ENCODE measurements at places on chromosomes 1 and 21. TPM values are rescaled to one million over a fixed set of nuclear protein-coding genes. Genes with fewer than 3 reads are reported as not detected.

The HSD3B2 gene
- not detected for total RNA-seq

The CFHR2 gene
- not detected for total RNA-seq

The GBP7 gene
- total RNA-seq = not detected

The KIF21B gene
- 41.6 TPM for total RNA-seq

The CD1B gene
- not detected for total RNA-seq

The RGS8 gene
- not detected for total RNA-seq

The IFNLR1 gene
- total RNA-seq = 39.7 TPM

The HMGN1 gene
- 317 TPM for total RNA-seq

The ZBTB18 gene
- total RNA-seq = 130 TPM

The MORN1 gene
- total RNA-seq = 30.4 TPM

The MIXL1 gene
- total RNA-seq = 1.7 TPM

The RCC2 gene
- total RNA-seq = 76.9 TPM

GRCh38 chr1:58879464-58879863, 95.6 kb upstream of the JUN start:
- H3K36me3 ChIP-seq = no peaks in the 10 kb centered on the region
- H3K27me3 ChIP-seq = no peaks in the 10 kb centered on the region
- peaks cover 15% of the 10 kb centered on the region for H3K4me1 ChIP-seq
- H3K27ac ChIP-seq = no peak overlapping the region
- H3K4me3 ChIP-seq = no peak overlapping the region

GRCh38 chr1:183218971-183219615, 33.0 kb downstream of the LAMC2 start:
- no peak overlapping the region for H3K4me3 ChIP-seq
- H3K4me1 ChIP-seq = no peaks in the 10 kb centered on the region
- H3K27me3 ChIP-seq = no peaks in the 10 kb centered on the region
- no peak overlapping the region for H3K27ac ChIP-seq
- H3K36me3 ChIP-seq = no peaks in the 10 kb centered on the region
- peak; percentile 18 for DNase-seq

- peaks cover 8% of the 10 kb centered on the region for H3K27me3 ChIP-seq
- DNase-seq = no peak
- H3K36me3 ChIP-seq = no peaks in the 10 kb centered on the region
- no peak overlapping the region for H3K4me3 ChIP-seq
- H3K4me1 ChIP-seq = no peaks in the 10 kb centered on the region
These were observed 33.1 kb upstream of the COG2 start for GRCh38 chr1:230609208-230609607.

DNA sequence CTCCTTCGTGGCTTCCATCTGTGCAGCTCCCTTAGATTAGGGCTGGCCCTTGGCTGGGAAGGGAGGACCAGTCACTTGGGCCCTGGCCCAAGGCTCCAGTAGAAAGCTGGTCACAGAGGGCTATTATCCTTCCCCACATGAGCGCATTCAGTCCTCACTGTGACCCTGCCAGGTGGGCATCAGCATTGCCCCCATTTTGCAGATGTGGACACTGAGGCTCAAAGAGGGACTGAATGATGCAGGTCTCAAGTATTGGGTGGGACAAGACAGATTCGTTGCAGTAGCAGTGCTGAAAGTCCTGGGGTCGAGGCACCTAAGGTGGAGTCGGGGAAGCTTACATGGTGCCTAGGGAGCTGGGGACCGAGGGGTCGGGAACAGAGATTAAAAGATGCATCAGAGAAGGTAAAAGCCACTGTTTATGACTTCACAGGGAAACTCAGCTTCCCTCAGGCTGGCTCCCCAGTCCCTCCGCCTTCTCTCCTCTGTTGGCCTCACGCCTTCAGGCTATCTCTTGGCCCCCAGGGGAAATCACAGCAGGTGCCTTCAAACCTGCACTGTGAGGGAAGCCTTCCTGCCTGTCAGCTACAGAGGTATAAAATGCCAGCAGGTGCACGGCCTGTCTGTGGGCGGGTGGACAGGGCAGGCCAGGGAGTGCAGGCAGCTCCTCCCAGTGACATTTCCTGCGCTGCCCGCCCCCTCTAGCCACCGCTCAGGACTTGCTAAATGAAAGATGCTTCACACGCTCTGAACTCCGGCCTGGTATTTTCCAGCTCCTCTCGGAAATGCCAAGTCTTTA, 178.4 kb downstream of the GRIK3 start:
- no peak for DNase-seq
- no peaks in the 10 kb centered on the region for H3K36me3 ChIP-seq
- H3K4me1 ChIP-seq = no peaks in the 10 kb centered on the region
- H3K27ac ChIP-seq = no peak overlapping the region

DNA sequence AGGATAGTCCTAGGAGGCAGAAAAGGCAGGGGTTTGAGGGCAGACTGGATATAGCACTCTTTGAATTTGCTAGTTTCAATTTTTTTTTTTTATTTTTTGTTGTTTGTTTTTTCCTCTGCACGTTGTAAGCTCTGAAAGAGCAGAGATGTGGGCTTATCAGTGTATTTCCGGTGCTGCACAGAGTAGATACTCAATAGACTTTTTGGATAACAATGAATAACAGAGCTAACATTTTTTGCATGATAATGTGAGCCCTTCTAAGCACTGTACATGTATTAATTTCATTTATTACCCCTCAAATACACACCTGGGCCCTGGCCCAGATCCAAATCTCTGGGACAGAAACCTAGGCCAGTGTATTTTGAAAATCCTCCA, 17.1 kb upstream of the PARP1 start:
- H3K27me3 ChIP-seq = no peaks in the 10 kb centered on the region
- H3K27ac ChIP-seq = no peak overlapping the region
- peak overlapping the region; percentile 59 for H3K4me3 ChIP-seq
- no peak for DNase-seq
- H3K4me1 ChIP-seq = peaks cover 7% of the 10 kb centered on the region
- H3K36me3 ChIP-seq = no peaks in the 10 kb centered on the region

DNA sequence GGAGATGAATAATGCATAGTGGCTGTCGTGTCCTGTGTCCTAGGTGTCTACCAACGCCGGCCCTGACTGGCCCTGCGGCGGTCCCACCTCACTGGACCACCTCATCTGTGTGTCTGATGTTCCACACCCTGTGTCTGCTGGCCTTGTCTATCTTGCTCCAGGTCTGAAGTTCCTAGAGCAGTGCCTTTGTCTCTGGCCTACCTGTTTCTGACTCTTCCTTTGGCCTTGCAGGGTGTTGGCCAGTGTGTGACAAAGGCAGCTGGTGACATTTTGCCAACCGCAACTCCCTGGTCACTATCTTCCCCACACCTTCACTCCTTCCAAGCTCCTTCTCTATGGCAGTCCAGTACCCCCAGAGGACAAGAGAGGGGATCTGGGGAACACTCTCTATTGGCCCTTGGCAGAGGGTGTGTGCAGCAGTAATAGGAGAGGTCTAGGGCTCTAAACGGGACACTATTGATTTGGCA, 1.4 kb upstream of the AHDC1 start:
- no peaks in the 10 kb centered on the region for H3K27me3 ChIP-seq
- H3K4me1 ChIP-seq = peaks cover 44% of the 10 kb centered on the region
- no peaks in the 10 kb centered on the region for H3K36me3 ChIP-seq
- no peak overlapping the region for H3K4me3 ChIP-seq

DNA sequence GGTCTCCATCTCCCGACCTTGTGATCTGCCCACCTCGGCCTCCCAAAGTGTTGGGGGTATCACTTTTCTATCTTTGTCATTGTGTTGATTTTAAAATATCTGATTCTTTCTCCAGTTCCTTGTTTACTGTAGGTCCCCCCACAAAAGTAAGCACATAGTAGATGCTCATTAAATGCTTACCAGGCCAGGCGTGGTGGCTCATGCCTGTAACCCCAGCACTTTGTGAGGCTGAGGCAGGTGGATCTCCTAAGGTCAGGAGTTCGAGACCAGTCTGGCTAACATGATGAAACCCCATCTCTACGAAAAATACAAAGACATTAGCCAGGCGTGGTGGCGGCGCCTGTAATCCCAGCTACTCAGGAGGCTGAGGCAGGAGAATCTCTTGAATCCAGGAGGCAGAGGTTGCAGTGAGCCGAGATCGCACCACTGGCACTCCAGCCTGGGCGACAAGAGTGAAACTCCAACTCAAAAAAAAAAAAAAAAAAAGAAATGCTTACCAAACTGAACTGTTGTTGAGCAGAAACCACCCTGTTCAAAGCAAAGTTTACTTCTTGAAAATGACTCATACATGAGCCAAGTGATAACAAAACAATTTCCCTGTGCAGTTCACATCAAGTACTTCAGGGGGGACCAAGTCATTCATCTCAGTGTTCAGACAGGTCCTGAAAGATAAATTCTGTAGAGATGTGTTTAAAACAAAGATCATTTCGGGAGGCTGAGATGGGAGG, 24.3 kb upstream of the NID1 start:
- no peak overlapping the region for H3K27ac ChIP-seq
- H3K4me1 ChIP-seq = no peaks in the 10 kb centered on the region
- no peak overlapping the region for H3K4me3 ChIP-seq

- no peak overlapping the region for H3K27ac ChIP-seq
- H3K36me3 ChIP-seq = no peaks in the 10 kb centered on the region
- peaks cover 11% of the 10 kb centered on the region for H3K4me1 ChIP-seq
- no peak overlapping the region for H3K4me3 ChIP-seq
- DNase-seq = no peak
These were observed 9.2 kb downstream of the PDZK1IP1 start for GRCh38 chr1:47180603-47181094.

DNA sequence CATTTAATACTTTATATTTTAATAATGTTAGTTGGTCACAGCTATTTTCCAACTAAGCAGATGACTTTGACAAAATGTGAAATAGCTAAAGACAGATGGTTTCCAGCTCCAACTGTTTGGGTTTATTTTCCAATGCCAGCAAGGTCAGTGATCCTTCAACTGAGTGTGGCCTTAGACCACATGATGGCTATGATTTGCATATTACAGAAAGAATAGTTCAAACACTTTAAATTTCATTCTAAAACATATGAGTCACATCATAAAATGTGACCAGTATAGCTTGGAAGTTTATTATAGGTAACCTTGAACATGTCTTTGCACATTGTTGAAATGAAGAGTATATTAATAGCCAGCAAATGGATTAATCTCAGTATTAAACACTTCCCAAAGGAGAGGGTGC, 454.0 kb upstream of the C1orf87 start:
- no peaks in the 10 kb centered on the region for H3K27me3 ChIP-seq
- no peaks in the 10 kb centered on the region for H3K36me3 ChIP-seq
- H3K4me3 ChIP-seq = no peak overlapping the region
- no peaks in the 10 kb centered on the region for H3K4me1 ChIP-seq

DNA sequence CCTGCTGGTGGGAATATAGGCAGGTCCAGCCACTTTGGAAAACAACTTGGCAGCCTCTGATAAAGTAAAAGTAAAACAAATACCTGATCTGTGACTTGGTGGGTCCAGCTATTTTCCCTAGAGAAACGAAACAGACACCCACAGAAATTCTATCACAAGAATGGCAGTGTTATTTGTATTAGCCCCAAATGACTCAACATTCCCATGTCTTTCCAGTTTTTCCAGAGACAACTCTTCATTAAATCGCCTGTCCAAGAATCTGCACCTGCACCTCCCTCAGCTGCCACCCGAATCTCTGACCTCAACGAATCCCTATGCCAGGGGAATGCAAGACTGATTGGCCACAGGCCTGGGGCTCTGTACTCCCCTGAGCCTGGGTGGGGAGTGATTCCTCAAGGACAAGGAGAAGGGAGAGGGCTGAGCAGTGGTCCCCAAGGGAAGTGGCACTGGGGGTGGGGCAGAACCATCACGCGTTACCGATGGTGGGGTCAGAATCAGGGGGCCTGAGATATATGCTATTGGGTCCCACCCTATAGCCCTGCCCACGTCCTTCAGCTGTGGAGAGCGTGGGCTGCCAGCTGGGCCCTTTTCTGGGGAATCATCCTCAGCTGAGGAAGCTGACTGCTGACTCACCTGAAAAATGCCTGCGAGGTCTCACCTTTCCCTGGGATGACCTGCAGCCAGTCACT, 553.0 kb downstream of the PTPRU start:
- H3K4me3 ChIP-seq = no peak overlapping the region
- no peaks in the 10 kb centered on the region for H3K36me3 ChIP-seq
- H3K4me1 ChIP-seq = no peaks in the 10 kb centered on the region
- H3K27ac ChIP-seq = no peak overlapping the region

- H3K4me1 ChIP-seq = no peaks in the 10 kb centered on the region
- H3K27me3 ChIP-seq = no peaks in the 10 kb centered on the region
- no peaks in the 10 kb centered on the region for H3K36me3 ChIP-seq
- H3K27ac ChIP-seq = no peak overlapping the region
These were observed 833.3 kb upstream of the PRMT6 start for GRCh38 chr1:106223213-106223612.

GRCh38 chr1:211340622-211341507, 14.2 kb downstream of the TRAF5 start:
- H3K4me3 ChIP-seq = no peak overlapping the region
- H3K36me3 ChIP-seq = peaks cover 45% of the 10 kb centered on the region
- no peaks in the 10 kb centered on the region for H3K27me3 ChIP-seq
- no peak for DNase-seq

GRCh38 chr1:150268340-150268704, 494 bp downstream of the APH1A start:
- peak overlapping the region; percentile 94 for H3K27ac ChIP-seq
- peak overlapping the region; percentile 77 for H3K4me3 ChIP-seq
- peaks cover 19% of the 10 kb centered on the region for H3K4me1 ChIP-seq
- H3K27me3 ChIP-seq = no peaks in the 10 kb centered on the region
- no peak for DNase-seq

- no peaks in the 10 kb centered on the region for H3K27me3 ChIP-seq
- peak overlapping the region; percentile 99 for H3K27ac ChIP-seq
- peaks cover 22% of the 10 kb centered on the region for H3K4me1 ChIP-seq
- peak overlapping the region; percentile 97 for H3K4me3 ChIP-seq
- H3K36me3 ChIP-seq = no peaks in the 10 kb centered on the region
These were observed 682 bp downstream of the SUCO start for GRCh38 chr1:172533513-172534151.

GRCh38 chr1:77413541-77414335, 131.9 kb downstream of the AK5 start:
- peaks cover 21% of the 10 kb centered on the region for H3K27me3 ChIP-seq
- H3K27ac ChIP-seq = no peak overlapping the region
- H3K36me3 ChIP-seq = no peaks in the 10 kb centered on the region

DNA sequence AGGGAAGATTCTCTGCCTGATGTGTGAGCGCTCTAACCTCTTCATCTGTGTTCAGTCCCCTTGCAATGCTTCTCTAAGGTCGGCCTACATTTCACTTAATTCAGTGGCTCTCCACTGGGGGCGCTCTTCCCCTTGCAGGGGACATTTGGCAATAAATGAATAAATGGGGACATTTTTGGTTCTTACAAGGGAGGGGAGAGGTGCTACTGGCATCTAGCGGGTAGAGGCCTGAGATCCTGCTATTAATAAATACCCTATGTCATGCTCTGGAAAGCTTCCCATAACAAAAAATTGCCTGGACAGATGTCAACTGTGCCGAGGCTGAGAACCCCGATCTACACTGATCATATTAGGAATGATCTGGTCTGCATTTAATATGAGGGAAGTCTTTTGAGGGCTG, 25.9 kb upstream of the DNAJC11 start:
- H3K27ac ChIP-seq = no peak overlapping the region
- peaks cover 2% of the 10 kb centered on the region for H3K27me3 ChIP-seq
- no peaks in the 10 kb centered on the region for H3K4me1 ChIP-seq
- H3K4me3 ChIP-seq = no peak overlapping the region
- peak; percentile 63 for DNase-seq

All from B cell (primary cell).